ENCODE measurements at places on chromosomes 3 and 15. TPM values are rescaled to one million over a fixed set of nuclear protein-coding genes. Genes with fewer than 3 reads are reported as not detected.

DNA sequence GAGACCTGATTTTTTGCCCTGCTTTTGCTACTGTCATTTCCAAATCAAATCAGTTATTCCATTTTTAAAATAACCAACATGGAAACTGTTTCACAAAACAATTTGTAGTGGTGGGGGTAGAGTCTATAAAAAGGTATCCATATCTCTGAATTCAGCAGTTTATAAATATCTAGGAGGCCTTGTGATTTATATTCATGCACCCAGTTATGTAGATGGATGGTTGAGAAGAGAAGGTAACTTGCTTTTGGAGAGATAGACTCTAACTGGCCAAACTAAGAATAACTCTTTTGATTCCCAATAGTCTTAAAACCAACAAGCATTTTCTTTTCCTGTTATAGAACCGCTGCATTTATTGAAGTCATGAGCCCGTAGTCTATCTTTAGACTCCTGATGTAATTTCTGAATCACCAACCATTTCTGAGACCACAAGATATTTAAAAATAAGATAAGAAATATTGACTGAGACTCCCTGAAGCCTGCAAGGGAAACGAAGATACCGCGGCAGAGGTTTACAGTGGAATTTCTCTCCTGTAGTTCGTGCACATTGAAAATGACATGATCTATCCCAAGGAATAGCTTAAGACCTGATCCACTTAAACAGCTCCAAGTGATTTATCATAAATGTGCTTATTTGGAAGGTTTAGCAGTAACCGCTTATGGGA lies 68.5 kb downstream of the SAMMSON start:
- H3K27me3 ChIP-seq = no peaks in the 10 kb centered on the region
- H3K36me3 ChIP-seq = no peaks in the 10 kb centered on the region
- DNase-seq = no peak
- peak overlapping the region; percentile 46 for H3K27ac ChIP-seq
- H3K4me3 ChIP-seq = no peak overlapping the region
- peaks cover 6% of the 10 kb centered on the region for H3K4me1 ChIP-seq

HDC gene
- 0.30 TPM for total RNA-seq

GRCh38 chr3:132843851-132844553 lies 121.8 kb upstream of the NPHP3 start:
- no peak overlapping the region for H3K27ac ChIP-seq
- no peaks in the 10 kb centered on the region for H3K36me3 ChIP-seq
- DNase-seq = no peak
- no peaks in the 10 kb centered on the region for H3K27me3 ChIP-seq
- no peak overlapping the region for H3K4me3 ChIP-seq
- H3K4me1 ChIP-seq = no peaks in the 10 kb centered on the region

GRCh38 chr15:79282371-79283251 lies at the start of gene ANKRD34C:
TSS of gene ANKRD34C (plus strand) at chr15:79282722. CDS start at chr15:79293285, 10,563 bp downstream.
- peaks cover 7% of the 10 kb centered on the region for H3K4me1 ChIP-seq
- H3K27ac ChIP-seq = no peak within 1 kb of the TSS
- DNase-seq = no peak
- H3K4me3 ChIP-seq = no peak within 1 kb of the TSS
- H3K36me3 ChIP-seq = no peaks in the 10 kb centered on the region
- peaks cover 74% of the 10 kb centered on the region for H3K27me3 ChIP-seq

GRCh38 chr3:126356373-126357264 lies 589 bp downstream of the KLF15 start:
- H3K36me3 ChIP-seq = no peaks in the 10 kb centered on the region
- H3K4me1 ChIP-seq = peaks cover 49% of the 10 kb centered on the region
- peak overlapping the region; percentile 100 for H3K27ac ChIP-seq
- H3K27me3 ChIP-seq = peaks cover 10% of the 10 kb centered on the region
- peak overlapping the region; percentile 91 for H3K4me3 ChIP-seq

- H3K4me1 ChIP-seq = no peaks in the 10 kb centered on the region
- peak overlapping the region; percentile 10 for H3K27ac ChIP-seq
- no peaks in the 10 kb centered on the region for H3K36me3 ChIP-seq
- no peak for DNase-seq
- H3K27me3 ChIP-seq = no peaks in the 10 kb centered on the region
Measured at GRCh38 chr3:32595323-32595722, 24.7 kb upstream of the DYNC1LI1 start.

DNA sequence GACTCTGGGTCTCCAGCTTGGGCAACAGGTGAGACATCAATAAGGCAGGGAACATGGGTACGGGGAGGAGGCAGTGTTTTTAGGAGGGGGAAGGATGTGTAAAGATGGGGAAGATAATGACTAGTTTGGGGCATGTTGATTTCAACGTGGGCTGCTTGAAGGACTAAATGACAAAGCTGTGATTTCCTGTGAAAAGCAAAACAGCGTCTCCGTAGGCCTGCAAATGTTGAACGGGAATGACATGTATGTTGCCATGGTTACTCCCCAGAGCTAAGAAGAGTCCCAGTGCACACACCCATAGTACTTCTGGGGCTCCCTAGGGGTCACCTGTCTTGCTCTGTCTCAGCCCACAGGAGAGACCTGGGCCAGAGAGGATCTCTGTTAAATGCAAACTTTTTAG lies 71.3 kb upstream of the ETV5 start:
- no peak overlapping the region for H3K4me3 ChIP-seq
- no peak overlapping the region for H3K27ac ChIP-seq
- DNase-seq = no peak
- H3K36me3 ChIP-seq = no peaks in the 10 kb centered on the region
- no peaks in the 10 kb centered on the region for H3K27me3 ChIP-seq

DNA sequence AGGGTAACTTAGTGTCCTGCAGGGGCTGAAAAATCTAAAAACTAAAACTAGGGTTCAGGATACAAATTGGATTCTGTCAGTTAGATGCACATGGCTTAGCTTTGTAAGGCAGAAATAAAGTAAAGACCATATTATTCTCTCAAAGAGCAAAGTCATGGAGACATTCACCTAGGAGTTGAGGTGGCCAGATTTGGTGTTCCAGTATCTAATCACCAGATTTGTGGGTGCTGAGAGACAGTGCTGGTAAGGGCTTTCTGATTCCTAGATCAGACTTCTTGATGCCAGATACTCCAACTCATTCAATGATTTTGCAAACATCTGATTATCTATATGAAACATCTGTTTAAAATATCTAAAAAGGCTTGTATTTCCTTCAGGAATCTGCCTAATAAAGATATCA lies 28.3 kb upstream of the TBC1D5 start:
- no peaks in the 10 kb centered on the region for H3K36me3 ChIP-seq
- no peak overlapping the region for H3K27ac ChIP-seq
- no peak overlapping the region for H3K4me3 ChIP-seq
- no peaks in the 10 kb centered on the region for H3K4me1 ChIP-seq

SGO1 gene
- 1.3 TPM for total RNA-seq

DNA sequence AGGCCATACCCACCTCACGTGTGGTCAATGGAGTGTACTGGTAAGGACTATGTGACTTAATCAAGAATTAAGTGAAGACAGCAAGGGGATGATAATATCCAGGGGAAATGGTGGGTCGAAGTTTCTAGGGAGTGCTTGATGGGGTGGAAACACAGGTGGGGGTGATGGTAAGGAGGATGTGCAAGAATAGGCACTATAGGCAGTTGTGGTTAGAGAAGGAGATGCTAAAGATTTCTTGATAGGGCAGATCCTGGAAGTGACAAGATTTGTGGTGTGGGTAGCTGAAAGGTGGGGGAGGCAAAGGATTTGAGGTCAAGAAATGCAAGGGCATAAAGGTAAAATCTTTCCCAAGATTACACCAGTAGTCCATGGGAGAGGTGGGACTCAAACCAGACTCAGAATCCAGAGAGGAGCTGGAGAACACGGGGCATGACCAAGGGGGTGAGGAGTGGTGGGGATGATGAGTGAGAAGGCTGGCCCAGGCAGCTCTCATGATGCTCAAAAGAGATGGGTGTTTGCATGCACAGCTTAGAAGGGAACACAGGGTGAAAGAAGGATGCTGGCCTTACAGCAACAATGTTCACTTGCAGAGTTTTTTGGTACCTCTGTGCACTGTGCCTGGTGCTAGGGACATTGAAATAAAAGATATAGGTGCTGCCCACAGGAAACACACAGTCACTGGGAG lies 78.4 kb downstream of the CCR1 start:
- H3K36me3 ChIP-seq = no peaks in the 10 kb centered on the region
- H3K4me3 ChIP-seq = no peak overlapping the region
- DNase-seq = no peak
- H3K27ac ChIP-seq = no peak overlapping the region
- H3K4me1 ChIP-seq = peaks cover 61% of the 10 kb centered on the region

GRCh38 chr15:89307791-89308190 lies 26.8 kb downstream of the POLG start:
- H3K27ac ChIP-seq = no peak overlapping the region
- H3K4me3 ChIP-seq = no peak overlapping the region
- no peak for DNase-seq
- no peaks in the 10 kb centered on the region for H3K27me3 ChIP-seq

DNA sequence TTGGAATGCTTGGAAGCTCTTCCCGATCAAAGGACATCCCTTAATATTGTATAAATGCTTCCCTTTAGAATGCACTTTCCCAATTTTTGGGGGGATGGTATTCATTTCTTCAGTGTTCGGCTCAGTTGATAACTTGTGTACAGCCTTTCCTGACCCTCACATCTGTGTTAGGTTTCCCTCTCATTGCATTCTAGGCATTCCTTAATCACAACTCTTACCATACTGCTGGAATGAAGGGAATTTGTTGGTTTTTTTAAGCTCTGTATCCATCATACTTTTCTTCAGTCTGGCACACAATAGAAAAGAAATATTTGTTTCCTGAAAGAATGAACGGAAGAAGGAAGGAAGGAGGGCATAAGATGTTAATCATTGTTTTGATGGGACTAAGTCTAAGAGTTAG lies 119.5 kb downstream of the CHST2 start:
- H3K4me3 ChIP-seq = no peak overlapping the region
- H3K27me3 ChIP-seq = no peaks in the 10 kb centered on the region
- H3K36me3 ChIP-seq = no peaks in the 10 kb centered on the region
- no peak overlapping the region for H3K27ac ChIP-seq
- DNase-seq = no peak

DNA sequence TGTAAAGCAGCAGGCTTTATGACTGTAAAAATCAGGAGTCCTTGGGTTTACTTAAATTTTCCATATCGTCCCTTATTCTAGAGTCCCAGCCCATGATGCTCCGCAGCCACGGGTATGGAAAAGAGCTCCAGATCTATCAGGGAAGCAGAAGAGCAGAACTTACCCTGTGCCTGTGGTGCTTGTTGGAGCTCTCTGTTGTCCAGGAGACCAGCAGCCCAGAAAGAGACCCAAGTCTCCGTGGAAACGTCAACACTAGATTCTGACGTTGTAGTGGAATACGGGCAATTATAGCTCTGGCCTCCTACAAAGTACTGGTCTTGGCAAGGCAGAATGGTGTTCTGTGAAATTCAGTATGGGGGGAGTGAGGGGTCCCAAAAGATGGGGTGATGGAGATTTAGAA lies 2.0 kb downstream of the GMNC start:
- no peaks in the 10 kb centered on the region for H3K27me3 ChIP-seq
- no peak overlapping the region for H3K4me3 ChIP-seq
- no peak overlapping the region for H3K27ac ChIP-seq
- no peaks in the 10 kb centered on the region for H3K36me3 ChIP-seq
- no peak for DNase-seq
- H3K4me1 ChIP-seq = peaks cover 6% of the 10 kb centered on the region

SCN11A gene
- total RNA-seq = 0.13 TPM

GRCh38 chr15:69712991-69713390 lies 260.4 kb downstream of the RPLP1 start:
- no peak for DNase-seq
- H3K36me3 ChIP-seq = no peaks in the 10 kb centered on the region
- no peak overlapping the region for H3K27ac ChIP-seq
- no peaks in the 10 kb centered on the region for H3K4me1 ChIP-seq
- no peak overlapping the region for H3K4me3 ChIP-seq

- no peak overlapping the region for H3K27ac ChIP-seq
- H3K27me3 ChIP-seq = no peaks in the 10 kb centered on the region
Measured at GRCh38 chr3:20123131-20123652, 62.8 kb downstream of the SGO1 start.

GRCh38 chr3:41888368-41889076 lies 73.4 kb downstream of the ULK4 start:
- no peak overlapping the region for H3K27ac ChIP-seq
- no peak overlapping the region for H3K4me3 ChIP-seq
- H3K36me3 ChIP-seq = no peaks in the 10 kb centered on the region
- no peaks in the 10 kb centered on the region for H3K27me3 ChIP-seq

GRCh38 chr15:98547275-98547674 lies 101.1 kb upstream of the IGF1R start:
- DNase-seq = no peak
- no peaks in the 10 kb centered on the region for H3K27me3 ChIP-seq
- H3K4me1 ChIP-seq = peaks cover 17% of the 10 kb centered on the region
- H3K4me3 ChIP-seq = no peak overlapping the region
- no peaks in the 10 kb centered on the region for H3K36me3 ChIP-seq
- H3K27ac ChIP-seq = no peak overlapping the region

SUSD5 gene
- 1.9 TPM for total RNA-seq

RASGRP1 gene
- total RNA-seq = 0.14 TPM

ADAMTS9 gene
- 13.5 TPM for total RNA-seq

- no peaks in the 10 kb centered on the region for H3K4me1 ChIP-seq
- no peaks in the 10 kb centered on the region for H3K36me3 ChIP-seq
- H3K4me3 ChIP-seq = no peak overlapping the region
- no peak overlapping the region for H3K27ac ChIP-seq
Measured at GRCh38 chr3:10432931-10433330, 72.5 kb downstream of the ATP2B2 start.

DNA sequence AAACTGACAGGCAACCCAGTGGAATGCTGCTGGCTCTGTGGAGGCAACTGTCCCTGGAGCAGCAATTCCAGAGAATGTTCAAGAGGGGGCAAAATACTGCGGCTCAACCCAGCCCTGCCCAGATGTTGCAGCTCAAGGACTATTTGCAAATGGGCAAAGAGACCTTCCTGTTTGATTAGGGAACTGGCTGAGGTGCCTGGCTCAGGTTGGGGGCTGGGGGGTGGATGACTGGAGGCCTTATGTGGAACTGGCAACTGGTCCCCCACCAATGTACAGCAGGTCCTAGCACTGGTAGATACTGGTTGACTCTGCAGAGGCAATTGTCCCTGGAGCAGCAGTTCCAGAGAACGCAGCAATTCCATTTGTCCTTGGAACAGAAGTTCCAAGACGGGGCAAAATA lies 302.5 kb downstream of the ZPLD1 start:
- H3K27ac ChIP-seq = no peak overlapping the region
- H3K4me1 ChIP-seq = no peaks in the 10 kb centered on the region
- no peaks in the 10 kb centered on the region for H3K27me3 ChIP-seq

ZNF654 gene
- total RNA-seq = 11.8 TPM

DNA sequence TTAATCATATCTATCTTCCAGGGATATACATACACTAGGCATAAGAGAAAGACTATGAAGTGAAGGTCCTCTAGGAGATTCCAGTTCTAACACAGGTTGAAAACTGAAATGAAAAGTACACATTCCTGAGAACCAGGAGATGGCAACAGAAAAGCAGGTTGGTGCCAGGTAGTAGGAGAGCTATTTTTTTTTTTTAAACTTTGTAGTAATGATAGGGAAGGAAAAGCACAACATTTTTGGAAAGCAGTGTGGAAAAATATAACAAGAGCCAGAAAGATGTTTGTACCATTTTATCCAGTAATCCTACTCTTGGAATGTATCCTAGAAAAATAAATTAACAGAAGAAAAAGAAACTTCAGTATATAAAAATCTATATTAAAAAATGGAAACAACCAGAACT lies 189.9 kb downstream of the DTWD1 start:
- no peak overlapping the region for H3K27ac ChIP-seq
- no peaks in the 10 kb centered on the region for H3K4me1 ChIP-seq
- H3K36me3 ChIP-seq = no peaks in the 10 kb centered on the region
